Femur (tissue), 1 donor: ENCODE measurements at places on chromosomes 5 and 9.

GRCh38 chr5:150343994-150344631 lies 13.4 kb upstream of the TCOF1 start:
- no peak for DNase-seq

DNA sequence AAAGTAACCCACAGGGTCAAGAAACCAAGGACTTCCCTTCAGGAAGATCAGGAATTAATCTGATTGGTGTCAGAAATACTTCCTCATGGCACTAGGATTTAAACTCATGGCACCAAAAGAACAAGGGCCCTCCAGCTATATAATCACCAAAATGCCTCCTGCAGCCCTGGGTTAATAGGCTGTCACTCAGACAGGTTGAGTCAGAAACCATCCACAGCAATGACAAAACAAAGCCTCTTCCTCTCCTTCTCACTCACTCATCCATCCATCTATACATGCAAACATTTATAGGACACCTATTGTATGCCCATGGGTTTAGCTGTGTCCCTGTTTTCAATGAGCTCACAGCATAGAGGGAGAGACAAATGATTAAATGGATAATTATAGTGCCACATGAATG lies 62.5 kb upstream of the SPOCK1 start:
- no peak for DNase-seq

DNA sequence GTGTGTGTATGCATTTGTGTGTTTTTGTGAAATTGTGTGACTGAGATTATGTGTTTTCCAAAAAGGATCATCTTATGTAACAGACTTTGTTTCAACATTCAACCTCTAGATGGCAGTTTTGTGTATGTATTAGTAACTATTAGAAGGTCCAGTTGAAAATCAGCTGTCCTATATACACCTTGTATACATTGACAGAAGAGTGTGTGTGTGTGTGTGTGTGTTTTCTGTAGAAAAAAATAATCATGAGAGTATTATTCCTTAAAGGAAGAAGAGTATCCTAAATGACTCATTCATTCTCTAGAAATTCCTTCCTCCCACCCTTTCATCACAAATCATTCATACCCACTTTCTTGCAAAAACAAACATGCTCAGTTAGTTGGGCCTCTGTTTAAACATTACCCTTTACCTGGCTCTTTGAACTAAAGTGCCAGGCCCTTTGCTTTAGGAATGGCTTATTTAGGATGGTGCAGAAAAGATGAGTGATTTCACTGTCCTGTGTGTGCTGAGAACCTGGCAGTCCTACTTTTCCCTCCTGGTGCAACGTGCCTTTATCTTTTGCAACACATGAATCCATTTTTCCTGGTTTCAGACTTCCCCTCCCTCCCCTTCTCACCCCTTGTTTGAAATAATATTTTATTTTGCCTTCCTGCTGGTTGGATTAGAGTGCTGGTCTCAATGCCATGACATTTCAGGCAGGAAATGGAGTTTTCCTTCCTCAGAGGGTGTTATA lies 152.2 kb downstream of the ARHGAP26 start:
- no peak for DNase-seq

- peak; percentile 87 for DNase-seq
These were observed at the start of gene ROR2 for GRCh38 chr9:91949946-91950664. Gene ROR2 (minus strand): TSS chr9:91950228.

DNA sequence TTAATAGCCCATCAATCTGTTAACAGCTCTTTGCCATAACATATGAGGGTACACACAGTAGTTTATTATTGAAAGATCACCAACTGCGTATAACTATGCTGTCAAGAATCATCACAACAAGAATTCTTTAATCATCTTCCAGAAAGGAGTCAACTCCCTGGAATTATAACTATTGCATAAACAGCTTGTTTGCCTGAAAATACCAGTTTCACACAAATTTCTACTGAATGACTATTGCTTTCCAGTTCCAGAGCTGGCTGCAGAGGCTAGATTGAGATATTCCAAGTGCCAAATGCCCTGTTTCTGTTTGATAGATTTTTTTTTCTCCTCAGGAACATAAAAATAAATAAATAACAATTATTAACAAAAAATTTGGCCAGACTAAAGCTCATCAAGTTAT lies 444.7 kb downstream of the TLE1 start:
- DNase-seq = no peak
